ENCODE measurements at places on chromosomes 6 and 20. TPM values are rescaled to one million over a fixed set of nuclear protein-coding genes. Genes with fewer than 3 reads are reported as not detected.

DNA sequence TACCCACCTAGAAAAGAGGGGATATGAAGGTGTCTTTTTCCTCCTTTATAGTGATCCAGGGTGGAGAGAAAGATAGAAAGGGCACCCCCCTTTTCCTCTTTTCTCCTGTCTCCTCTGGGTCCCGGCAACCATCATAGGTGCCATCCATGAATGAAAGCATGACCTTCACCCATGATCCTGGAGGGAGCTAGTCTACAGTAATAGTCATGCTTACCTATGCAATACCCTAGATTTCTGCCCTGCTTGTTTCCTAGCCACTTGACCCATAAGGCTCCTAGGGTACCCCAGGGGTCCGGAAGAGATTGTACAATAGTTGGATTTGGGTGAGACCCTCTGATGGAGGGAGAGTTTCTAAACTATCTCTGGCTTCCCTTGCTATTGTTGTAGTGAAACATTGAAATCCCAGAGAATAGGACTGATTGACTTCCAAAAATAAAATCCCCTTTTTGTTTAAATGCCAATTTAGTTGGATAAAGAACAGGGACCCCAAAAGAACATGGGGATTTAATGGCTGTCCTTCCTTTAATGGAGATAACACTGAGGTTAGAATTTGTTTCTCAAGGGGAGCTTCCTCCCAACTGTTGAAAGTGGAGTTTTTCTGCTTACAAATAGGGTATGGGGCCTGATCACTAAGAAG is 366.8 kb upstream of the KHDRBS2 start:
- no peaks in the 10 kb centered on the region for H3K27me3 ChIP-seq
- H3K4me3 ChIP-seq: no peak overlapping the region
- peaks cover 16% of the 10 kb centered on the region for H3K36me3 ChIP-seq

DNA sequence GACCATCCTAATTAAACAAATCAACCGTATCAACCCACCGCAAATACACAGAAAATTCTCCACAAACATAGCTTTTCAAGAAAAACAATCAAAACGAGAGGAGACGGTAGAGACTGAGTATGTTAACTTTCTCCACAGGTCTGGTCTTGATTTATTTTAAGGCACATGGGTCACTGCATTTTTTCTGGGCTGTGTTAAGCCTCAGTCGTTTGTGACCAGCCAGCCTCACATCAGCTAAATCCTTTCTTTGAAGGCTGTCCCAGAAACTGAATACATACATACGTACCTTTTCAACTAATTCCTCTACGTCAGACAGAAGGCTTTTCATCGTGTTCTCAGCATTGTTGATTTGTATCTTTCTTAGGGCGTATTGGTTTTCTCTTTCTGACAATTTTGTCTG is 69.4 kb downstream of the LAMA4 start:
- no peak for DNase-seq
- peak overlapping the region; percentile 39 for H3K27ac ChIP-seq
- no peaks in the 10 kb centered on the region for H3K27me3 ChIP-seq

DNA sequence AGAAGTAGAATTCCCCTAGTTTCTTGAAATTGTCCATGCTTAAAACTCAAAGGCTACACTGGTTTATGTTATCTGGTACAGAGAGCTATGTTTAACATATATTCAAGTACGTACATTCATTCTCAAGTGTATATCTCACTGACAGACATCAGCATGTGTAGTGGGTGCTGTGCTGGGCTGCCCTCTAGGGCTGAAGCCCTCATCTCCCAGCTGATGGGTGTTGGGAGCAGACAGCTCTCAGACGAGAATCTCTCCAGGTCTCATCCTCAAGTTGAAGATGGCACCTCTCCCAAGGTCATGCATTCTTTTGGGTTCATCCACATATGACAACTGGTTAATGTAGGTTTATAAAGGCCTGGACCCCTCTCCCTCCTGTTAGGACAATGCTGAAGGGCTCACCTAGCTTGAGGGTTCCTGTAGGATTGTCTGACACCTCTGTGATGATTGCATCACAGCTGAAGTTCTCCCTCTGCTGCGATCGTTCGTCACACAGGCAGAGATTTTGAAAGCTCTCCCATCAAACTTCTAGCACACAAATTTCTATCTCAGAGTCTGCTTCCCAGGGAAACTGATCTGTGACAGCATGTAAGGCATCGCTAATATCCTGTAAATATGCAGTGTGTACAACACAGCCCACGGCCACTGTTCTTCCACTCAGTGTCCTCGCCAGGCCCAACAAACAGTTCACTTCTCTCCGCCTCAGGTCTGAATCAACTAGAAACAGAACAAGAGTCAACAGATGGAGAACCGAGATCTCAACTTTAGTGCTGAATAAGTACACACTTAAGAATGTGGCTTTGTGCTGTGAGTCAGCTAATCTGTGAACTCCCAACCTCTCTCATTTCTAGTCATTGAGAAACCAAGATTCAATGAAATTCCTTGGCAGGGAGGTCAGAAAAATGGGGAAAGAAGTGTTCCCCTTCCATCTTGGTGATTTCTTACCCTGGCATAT is 43.2 kb downstream of the PREP start:
- no peak overlapping the region for H3K4me3 ChIP-seq
- no peak for DNase-seq
- H3K27me3 ChIP-seq: no peaks in the 10 kb centered on the region

The WFDC10B gene
- total RNA-seq: not detected
